NCI-H1092 (cell line): ENCODE measurements at places on chromosomes 13 and 19.

GRCh38 chr19:45975306-45976070, 1.8 kb upstream of the NOVA2 start:
- no peak for DNase-seq

DNA sequence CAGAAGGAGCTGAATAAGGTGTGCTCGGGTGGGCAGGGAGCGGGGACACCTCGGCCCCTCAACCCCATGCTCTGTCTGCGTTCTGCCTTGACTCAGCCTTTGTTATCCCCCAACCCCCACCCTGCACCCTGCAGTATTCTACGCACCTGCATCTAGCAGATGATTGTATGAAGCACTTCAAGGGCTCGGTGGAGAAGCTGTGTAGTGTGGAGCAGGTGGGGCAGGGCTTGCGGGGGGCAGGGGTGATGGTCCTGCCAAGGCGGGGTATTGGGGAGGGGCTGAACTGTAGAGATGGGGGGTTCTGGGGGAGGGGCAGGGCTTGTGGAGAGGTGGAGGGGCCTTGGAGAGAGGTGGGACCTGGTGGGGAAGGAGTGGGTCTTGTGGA, 6.1 kb downstream of the STXBP2 start:
- no peak for DNase-seq

- DNase-seq, result no peak
Measured at GRCh38 chr13:106985481-106985880, 417.5 kb upstream of the ARGLU1 start.

GRCh38 chr19:46745030-46745429, 827 bp upstream of the FKRP start:
- DNase-seq, result no peak

DNA sequence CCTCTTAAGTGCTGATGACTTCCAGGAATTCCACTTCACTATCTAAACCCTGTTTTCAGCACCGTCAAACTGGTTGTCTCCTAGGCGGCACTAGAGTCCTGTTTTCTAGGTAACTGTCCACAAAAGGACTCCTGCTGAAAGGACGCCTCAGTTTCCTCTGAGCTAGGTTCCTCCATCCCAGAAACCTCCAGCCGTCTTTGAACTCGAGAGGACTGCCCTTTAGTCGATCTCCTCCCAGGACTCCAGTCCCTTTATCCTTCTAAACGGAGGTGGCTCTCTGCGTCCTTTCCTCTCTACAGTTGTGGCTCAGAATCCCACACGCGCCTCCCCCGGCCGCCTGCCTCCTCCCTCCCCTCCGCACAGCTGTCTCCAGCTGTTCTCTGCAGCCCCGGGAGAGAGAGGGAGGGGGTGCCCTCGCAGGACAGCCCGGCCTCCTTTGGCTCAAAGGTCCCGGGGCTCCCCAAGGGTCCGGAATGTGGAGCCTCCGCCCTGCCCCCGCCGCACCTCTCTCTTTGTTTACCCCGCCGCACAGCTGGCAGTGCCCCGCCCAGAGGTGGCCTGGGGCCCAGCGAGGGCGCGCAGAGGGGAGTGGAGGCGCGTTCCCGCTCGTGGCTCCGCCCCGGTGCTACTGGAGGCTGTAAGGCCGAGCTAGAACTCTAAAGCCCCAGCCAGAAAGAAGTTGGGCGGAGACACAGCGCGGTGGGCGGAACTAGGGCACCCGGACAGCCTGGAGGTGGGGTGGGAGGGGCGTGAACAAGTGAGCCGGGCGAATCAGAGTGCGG, 2.4 kb downstream of the LTBP4 start:
- DNase-seq, result peak; percentile 40

- DNase-seq, result no peak
Measured at GRCh38 chr19:54096617-54097106, 3.9 kb downstream of the OSCAR start.

DNA sequence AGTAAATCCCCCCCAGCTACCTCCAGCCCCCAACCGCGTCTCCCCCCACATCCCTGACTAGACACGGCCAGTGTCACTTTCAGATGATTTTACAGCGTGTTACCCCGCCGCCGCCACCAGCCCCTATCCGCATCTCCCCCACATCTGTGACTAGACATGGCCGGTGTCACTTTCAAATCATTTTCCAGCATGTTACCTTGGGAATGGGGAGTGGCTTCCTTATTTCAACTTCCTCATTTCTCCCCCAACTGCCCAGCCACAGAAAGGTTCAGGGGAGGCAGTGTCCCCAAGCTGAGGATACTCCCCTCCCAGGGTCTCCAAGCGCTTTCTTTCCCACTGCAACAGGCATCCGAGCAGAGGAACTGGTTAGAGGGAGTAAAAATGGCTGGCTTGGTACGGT, 18.4 kb downstream of the ADGRL1 start:
- no peak for DNase-seq

GRCh38 chr19:16113727-16114126, 2.0 kb downstream of the RAB8A start:
- DNase-seq, result no peak

DNA sequence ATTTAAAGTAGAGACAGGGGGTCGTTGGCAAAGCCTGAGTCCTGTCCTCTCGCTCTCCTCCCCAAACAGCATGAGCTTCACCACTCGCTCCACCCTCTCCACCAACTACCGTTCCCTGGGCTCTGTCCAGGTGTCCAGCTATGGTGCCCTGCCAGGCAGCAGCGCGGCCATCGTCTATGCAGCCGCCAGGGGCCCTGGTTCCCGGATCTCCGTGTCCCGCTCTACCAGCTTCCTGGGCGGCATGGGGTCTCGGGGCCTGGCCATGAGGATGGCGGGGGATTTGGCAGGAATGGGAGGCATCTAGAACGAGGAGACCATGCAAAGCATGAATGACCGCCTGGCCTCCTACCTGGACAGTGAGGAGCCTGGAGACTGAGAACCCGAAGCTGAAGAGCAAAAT, 1117.2 kb upstream of the MIR17HG start:
- DNase-seq, result no peak

- DNase-seq, result no peak
Measured at GRCh38 chr13:106678646-106679418, 110.9 kb upstream of the ARGLU1 start.

DNA sequence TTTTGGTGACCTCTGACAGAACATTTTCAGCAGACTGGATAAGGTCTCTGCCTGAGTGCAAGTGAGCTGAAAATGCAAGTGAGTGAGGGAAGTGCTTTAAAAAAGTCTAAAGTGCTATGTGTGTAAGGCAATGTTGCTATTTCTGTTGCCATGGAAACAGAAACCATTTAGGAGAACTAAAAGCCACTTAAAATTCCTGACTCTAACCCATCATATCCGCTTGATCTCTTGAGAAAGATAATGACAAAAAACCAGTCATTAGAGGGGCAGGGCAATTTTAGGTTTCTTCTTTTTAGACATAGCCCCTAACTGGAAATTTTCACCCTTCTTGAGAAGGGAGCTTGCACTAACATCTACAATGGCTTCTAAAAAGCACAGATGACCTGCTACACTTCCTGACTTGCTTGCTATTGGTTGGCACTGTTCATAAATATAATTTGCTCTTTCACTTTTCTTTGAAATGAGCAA, at the start of gene CYSLTR2:
TSS of gene CYSLTR2 (plus strand) at position 458 of the 468 bp plus-strand sequence. CDS start 52,889 bp downstream, outside the sequence.
- DNase-seq, result no peak

DNA sequence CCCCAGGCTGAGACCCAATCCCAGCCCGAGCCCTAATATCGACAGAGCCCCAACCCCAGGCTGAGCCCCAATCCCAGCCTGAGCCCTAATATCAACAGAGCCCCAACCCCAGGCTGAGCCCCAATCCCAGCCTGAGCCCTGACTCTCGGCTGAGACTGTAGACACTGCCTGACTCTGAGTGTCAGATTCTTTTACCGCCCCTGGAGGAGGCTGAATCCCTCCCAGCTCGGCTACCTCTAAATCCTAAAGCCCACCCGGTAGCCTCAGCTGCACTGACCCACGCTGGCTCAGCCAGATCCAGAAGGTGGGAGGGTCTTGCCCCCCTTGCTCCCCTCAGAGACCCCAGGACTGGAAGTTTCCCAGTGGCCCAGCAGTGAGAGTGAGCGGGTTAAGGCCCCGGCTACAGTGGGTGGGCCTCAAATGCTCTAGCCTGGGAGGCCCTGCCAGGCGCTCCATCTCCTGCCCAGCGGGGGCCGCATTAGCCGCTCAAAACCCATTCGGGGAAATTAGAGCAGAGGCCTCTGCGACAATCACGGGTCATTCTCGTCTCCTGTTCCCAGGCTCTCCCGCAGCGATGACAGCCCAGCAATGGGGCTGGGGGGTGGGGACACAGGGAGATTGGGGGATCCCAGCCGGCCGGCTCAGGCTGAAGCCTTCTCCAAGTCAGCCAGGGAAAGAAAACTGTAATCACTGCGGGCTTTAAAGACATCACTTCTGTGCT, 43.8 kb downstream of the ZNRF4 start:
- DNase-seq, result no peak
